Activated CD4-positive, alpha-beta T cell treated with anti-CD3 and anti-CD28 coated beads, Interleukin-2, amount 50 U/mL, for 1 hour (primary cell): ENCODE measurements at places on chromosomes 1 and 21.

- peak; percentile 42 for DNase-seq
These were observed 1.4 kb downstream of the JUN start for GRCh38 chr1:58782178-58783089.

DNA sequence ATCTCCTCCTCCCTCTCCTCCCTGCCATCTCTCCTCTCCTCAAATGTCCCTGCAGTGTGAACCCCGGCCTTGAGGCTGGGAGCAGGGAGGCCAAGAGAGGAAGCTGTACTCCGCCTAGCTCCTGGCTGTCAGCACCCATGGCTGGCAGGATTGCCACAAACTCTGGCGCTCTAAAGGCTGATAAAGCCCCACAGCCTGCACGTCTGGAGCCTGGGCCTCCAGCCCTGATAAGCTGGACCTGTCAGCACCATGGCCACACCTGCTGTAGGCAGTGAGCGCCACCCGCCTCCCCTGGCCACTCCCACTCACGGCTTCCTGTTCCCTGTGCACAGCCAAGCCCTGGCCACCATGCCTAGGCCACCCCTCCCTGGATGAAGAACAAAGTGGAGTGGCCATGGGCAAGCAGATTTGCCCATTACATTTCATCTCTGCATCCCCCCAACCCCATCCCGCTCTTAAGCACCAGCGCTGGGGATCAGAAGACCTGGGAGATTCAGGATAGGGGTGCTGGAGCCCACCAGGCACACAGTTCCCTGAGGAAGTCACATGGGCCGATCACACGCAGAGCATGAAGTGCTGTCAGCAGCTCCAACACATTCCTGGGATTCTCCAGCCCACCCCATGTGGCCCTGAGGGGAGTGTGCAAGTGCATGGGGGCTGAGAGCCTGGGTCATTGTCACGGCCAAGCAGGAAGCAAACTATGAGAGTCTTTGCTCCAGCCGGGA lies 24.2 kb upstream of the NPPB start:
- DNase-seq, result no peak

DNA sequence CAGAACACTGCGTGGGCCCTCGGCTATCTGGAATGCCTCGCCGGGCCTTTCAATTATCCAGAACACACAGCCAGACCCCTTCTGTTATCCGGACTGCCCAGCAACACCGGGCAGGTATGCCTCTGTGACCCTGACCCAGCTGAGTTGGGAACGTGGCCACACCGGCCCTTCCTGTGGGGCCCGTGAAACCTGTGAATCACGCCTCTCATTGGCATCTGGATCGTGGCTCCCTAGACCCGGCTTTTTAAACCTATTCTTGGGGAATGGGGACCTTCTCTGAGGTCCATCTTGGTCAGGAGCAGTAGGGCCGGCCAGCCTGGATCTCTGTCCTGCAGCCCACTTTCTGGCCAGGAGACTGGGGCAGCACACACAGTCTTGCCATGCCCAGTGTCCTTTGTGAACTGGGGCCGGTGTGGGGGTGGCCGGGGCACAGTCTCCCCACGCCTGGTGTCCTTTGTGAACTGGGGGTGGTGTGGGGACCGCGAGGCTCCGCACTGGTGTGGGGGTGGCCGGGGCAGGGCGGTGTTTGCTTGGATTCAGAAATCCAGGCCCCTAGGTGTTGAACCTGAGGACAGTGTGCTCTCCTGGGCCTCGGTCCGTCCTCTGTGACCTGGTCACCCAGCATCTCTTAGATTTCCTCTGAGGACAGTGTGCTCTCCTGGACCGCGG lies 11.1 kb downstream of the COL18A1 start:
- DNase-seq, result no peak

- no peak for DNase-seq
These were observed 22.0 kb downstream of the LYPD8 start for GRCh38 chr1:248733566-248733965.

- DNase-seq, result no peak
These were observed 904.2 kb downstream of the ADGRL2 start for GRCh38 chr1:82704966-82705365.

DNA sequence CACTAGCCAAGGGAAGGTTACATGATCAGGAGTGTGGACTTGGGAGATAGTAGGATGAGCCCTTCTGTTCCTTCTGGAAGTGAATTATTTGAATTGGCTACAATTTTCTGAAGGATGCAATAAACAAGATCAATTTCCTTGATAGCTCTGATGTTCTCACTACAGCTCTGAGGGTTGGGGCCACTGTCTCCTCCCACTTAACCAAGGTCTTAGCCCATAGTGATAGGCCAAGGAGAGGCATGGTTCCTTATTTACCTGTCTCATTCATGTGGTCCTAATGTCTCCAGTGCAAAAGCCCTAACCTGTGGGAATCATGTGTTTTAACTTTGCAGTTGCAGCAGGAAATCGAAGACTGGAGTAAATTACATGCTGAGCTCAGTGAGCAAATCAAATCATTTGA lies 34.8 kb downstream of the MIA3 start:
- DNase-seq, result no peak

DNA sequence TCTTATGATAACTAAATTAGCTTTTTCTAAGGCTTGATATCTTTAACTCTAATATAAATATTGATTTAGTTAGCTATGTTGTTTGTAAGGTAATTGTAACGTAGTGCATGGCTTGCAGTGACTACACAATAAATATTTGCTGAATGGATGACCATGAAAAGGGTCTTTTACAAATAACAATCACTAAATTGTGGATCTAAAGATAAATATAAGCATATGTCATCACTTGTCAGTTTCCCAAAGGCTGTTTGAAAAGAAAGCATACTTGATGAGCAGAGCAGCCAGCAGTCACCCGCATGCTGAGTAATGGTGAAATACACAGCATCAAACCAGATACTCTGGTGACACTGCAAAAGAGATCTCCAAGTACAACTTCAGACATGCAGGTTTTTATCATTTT lies 92.5 kb upstream of the FMN2 start:
- no peak for DNase-seq
